Activated T-helper 1 cell treated with anti-CD3 and anti-CD28 coated beads, Interleukin-12 subunit alpha, Interleukin-12 subunit beta, Interleukin-2, Interleukin-4 antibody, amounts not matched to agents 30 ng/mL and 10 ng/mL and 1 ng/mL, durations not matched to agents 14 hours and 24 hours and 36 hours (primary cell): ENCODE measurements at places on chromosomes 1 and 21. TPM values are rescaled to one million over a fixed set of nuclear protein-coding genes. Genes with fewer than 3 reads are reported as not detected.

The PFDN2 gene
- total RNA-seq = 147 and 164 TPM in 2 replicates

The VAV3 gene
- 5.3 and 6.1 TPM in 2 replicates for total RNA-seq

The BTBD8 gene
- total RNA-seq = 0.91 and 1.0 TPM in 2 replicates

The FAM167B gene
- 0.57 and 0.61 TPM in 2 replicates for total RNA-seq

The NME7 gene
- 13.9 and 25.8 TPM in 2 replicates for total RNA-seq

The PLA2G2C gene
- total RNA-seq = 0.44 and 0.65 TPM in 2 replicates

GRCh38 chr1:168947041-168947440 lies 159.4 kb upstream of the ATP1B1 start:
- no peak overlapping the region for H3K27ac ChIP-seq
- no peaks in the 10 kb centered on the region for H3K4me1 ChIP-seq
- H3K27me3 ChIP-seq = peaks cover 12% of the 10 kb centered on the region
- H3K4me3 ChIP-seq = no peak overlapping the region

DNA sequence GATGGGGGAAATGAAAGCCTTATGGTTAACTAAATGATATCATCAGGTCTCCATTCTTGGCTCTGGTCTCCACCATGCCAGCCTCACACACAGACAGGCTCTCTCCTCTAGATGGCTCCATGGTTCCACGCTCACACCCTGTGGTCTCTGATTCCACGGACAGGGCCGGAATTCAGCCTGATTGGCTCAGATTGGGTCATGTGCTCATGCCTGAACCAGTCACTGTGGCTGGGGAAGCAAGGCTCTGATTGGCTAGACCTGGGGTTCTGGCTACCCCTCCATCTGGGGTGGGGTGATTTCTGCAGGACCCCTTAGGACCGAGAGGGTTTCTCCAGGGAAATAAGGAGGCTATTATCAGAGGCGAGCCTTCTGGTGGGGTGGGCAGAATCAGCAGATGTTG lies 277.0 kb downstream of the PTPRU start:
- H3K27ac ChIP-seq = no peak overlapping the region
- no peak overlapping the region for H3K4me3 ChIP-seq
- H3K36me3 ChIP-seq = no peaks in the 10 kb centered on the region
- H3K27me3 ChIP-seq = peaks cover 19% of the 10 kb centered on the region
- H3K4me1 ChIP-seq = no peaks in the 10 kb centered on the region
- no peak for DNase-seq

GRCh38 chr1:186735463-186735862 lies 55.2 kb upstream of the PTGS2 start:
- H3K4me1 ChIP-seq = peaks cover 21% of the 10 kb centered on the region
- no peak overlapping the region for H3K4me3 ChIP-seq

DNA sequence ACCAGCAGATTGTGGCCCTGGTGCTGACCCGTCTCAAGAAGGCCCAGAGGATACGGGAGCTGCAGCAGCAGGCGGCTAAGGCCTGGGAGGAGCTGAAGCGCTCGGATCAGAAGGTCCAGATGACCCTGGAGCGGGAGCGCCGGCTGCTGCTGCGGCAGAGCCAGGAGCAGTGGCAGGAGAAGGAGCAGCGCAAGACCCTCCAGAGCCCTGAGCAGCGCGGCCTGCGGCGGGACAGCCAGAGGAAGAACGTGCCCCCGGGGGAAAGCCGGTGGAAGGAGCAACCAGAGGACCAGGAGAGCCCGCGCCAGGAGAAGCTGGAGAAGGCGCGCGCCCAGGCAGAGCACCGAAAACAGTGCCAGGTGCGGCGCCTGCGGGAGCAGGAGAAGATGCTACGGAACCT lies 1.0 kb downstream of the CCDC185 start:
- no peak overlapping the region for H3K4me3 ChIP-seq
- peaks cover 21% of the 10 kb centered on the region for H3K27me3 ChIP-seq
- no peaks in the 10 kb centered on the region for H3K4me1 ChIP-seq

- H3K4me1 ChIP-seq = peaks cover 17% of the 10 kb centered on the region
- peaks cover 17% of the 10 kb centered on the region for H3K27me3 ChIP-seq
- H3K36me3 ChIP-seq = no peaks in the 10 kb centered on the region
- peak overlapping the region; percentile 72 for H3K4me3 ChIP-seq
- peak; percentile 69 for DNase-seq
- no peak overlapping the region for H3K27ac ChIP-seq
Observed at GRCh38 chr1:11650331-11650991, 3.8 kb downstream of the FBXO2 start.

- peak overlapping the region; percentile 76 for H3K4me3 ChIP-seq
- DNase-seq = peak; percentile 79
- H3K27me3 ChIP-seq = no peaks in the 10 kb centered on the region
- peaks cover 16% of the 10 kb centered on the region for H3K36me3 ChIP-seq
Observed at GRCh38 chr1:21294266-21294989, 4.2 kb upstream of the ECE1 start.

DNA sequence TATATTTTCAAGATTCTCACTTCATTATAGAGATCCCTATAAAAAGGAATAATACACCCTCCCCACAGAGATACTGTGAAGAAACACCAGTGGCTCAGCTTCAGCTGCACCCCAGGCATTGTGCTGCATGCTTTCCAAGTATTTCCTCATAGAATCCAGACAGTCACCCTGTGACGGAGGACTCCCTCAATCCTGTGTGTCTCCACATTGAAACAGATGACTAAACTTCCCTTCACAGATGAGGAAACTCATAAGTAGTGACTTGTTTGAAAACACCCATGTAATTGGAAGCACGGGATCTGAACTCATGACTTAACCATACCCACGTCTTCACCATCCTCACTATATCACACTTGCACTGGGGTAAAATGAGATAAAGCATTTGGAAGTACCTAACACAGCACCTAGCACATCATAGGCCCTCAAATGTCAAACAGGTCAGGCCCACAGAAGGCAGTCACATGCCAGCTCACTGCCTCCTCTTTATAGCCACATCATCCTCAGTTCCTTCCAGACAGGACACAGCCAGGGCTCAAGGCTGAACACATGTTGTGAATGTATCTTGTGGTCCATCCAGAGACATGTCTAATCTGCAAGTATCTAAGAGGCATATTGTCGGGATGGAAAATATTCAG lies 55.2 kb downstream of the GPR161 start:
- no peak overlapping the region for H3K4me3 ChIP-seq
- H3K27me3 ChIP-seq = peaks cover 3% of the 10 kb centered on the region
- no peak for DNase-seq
- H3K4me1 ChIP-seq = peaks cover 13% of the 10 kb centered on the region
- H3K27ac ChIP-seq = no peak overlapping the region

GRCh38 chr1:157113631-157114030 lies 14.0 kb upstream of the ETV3L start:
- no peaks in the 10 kb centered on the region for H3K36me3 ChIP-seq
- H3K4me1 ChIP-seq = peaks cover 16% of the 10 kb centered on the region
- H3K27me3 ChIP-seq = peaks cover 14% of the 10 kb centered on the region

DNA sequence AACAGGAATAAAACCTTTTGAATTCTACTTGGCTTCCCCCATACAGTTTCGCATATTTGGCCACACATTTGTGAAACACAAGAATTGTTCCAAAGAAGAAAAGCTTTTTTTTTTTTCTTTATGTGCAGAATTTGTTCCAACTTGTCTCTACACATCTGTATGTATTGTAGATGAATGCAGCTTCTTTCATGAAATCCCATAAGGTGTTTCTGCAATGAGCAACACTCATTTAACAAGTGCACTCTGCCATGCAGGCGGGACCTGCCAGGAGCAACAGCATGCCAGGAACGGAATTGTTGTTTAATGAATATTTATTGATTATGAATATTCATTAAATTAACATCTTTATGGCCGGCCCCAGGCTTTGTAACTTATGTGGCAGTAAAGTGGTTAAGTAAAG lies 1075.0 kb downstream of the TTLL7 start:
- no peak overlapping the region for H3K27ac ChIP-seq
- no peaks in the 10 kb centered on the region for H3K27me3 ChIP-seq
- H3K4me3 ChIP-seq = no peak overlapping the region
- H3K36me3 ChIP-seq = no peaks in the 10 kb centered on the region
- no peaks in the 10 kb centered on the region for H3K4me1 ChIP-seq

DNA sequence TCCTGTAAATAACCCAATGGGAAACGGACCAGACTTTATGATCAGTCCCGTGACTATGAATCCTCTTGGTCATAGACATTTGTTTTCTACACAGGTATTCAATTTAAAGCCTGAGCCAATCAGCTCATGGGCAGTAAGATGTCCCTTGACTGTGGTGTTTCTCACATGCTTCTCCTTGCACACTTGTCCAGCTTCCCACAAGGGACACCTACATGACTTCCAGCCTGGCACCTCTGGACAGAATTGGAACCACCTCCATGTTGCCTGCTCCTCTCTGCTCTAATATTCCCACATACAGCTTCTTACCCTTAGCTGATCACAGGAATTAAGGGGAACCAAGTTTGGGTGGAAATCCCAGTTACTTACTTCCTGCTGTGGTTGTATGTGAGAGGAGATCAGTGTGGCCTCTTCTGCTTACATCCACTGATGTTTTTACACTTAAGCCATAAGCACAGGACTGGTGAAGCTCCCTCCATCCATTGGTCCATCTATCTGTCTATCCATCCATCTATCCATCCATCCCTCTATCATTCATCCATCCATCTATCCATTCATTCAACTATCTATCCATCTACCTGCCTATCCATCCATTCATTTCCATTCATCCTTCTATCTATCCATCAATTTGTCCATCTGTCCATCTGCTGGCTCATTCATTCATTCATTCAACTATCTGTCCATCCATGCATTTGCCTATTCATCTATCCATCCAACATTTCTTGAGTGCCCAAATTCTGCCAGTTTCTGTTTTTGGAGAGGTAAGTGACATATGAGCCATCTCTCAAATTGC lies 16.4 kb downstream of the RUNX1 start:
- H3K36me3 ChIP-seq = peaks cover 49% of the 10 kb centered on the region
- no peak for DNase-seq
- peak overlapping the region; percentile 45 for H3K4me3 ChIP-seq
- H3K27me3 ChIP-seq = no peaks in the 10 kb centered on the region

DNA sequence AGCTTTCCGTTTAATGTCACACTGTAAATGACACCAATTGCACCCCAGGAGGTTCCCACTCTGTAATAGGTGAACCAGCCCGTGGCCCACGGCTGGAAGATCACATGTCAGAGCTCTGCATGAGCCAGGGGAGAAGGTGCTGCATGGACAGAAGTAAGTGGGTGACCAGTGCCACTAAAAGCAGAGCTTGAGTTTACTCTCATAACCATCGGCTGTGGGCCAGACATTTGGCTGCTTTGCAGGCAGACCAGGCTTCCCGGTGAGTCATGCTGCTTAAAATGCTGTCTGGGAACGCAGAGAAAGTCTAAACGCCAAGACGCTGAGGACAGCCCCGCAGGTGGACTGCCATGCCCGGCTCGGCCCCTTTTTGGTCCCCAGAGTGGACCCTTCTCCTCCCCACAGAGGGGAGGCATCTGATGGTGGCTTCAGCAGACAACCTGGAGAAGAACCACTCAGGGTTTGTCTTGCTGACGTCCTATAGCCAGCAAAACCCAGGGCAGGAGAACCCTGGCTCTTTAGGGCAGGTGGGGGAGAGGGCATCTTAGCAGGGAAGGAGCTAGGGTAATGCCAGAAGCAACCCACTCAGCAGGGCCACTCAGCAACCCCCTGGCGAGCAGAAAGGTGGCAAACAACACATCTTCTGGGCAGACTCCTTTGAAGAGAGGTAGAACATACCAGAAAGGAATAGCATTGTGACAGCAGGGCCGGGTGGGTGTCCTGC lies 7.3 kb downstream of the KIAA2013 start:
- DNase-seq = no peak
- H3K4me1 ChIP-seq = peaks cover 18% of the 10 kb centered on the region
- no peak overlapping the region for H3K27ac ChIP-seq
- no peak overlapping the region for H3K4me3 ChIP-seq

GRCh38 chr1:239854922-239855321 lies 236.8 kb upstream of the FMN2 start:
- no peaks in the 10 kb centered on the region for H3K27me3 ChIP-seq
- no peak overlapping the region for H3K4me3 ChIP-seq
- no peak overlapping the region for H3K27ac ChIP-seq
- no peaks in the 10 kb centered on the region for H3K36me3 ChIP-seq

- H3K36me3 ChIP-seq = peaks cover 2% of the 10 kb centered on the region
- H3K27ac ChIP-seq = peak overlapping the region; percentile 91
- H3K4me1 ChIP-seq = peaks cover 98% of the 10 kb centered on the region
- H3K27me3 ChIP-seq = peaks cover 1% of the 10 kb centered on the region
- DNase-seq = no peak
Observed at GRCh38 chr1:230105754-230106625, 39.0 kb downstream of the GALNT2 start.

- no peaks in the 10 kb centered on the region for H3K36me3 ChIP-seq
- peak overlapping the region; percentile 72 for H3K4me3 ChIP-seq
- H3K27ac ChIP-seq = peak overlapping the region; percentile 52
Observed at GRCh38 chr1:2643414-2644077, 10.7 kb upstream of the MMEL1 start.

GRCh38 chr1:151893176-151893924 lies 16.0 kb downstream of the THEM4 start:
- no peak overlapping the region for H3K27ac ChIP-seq
- peaks cover 51% of the 10 kb centered on the region for H3K4me1 ChIP-seq
- no peak for DNase-seq
- H3K27me3 ChIP-seq = no peaks in the 10 kb centered on the region
- H3K36me3 ChIP-seq = peaks cover 37% of the 10 kb centered on the region

DNA sequence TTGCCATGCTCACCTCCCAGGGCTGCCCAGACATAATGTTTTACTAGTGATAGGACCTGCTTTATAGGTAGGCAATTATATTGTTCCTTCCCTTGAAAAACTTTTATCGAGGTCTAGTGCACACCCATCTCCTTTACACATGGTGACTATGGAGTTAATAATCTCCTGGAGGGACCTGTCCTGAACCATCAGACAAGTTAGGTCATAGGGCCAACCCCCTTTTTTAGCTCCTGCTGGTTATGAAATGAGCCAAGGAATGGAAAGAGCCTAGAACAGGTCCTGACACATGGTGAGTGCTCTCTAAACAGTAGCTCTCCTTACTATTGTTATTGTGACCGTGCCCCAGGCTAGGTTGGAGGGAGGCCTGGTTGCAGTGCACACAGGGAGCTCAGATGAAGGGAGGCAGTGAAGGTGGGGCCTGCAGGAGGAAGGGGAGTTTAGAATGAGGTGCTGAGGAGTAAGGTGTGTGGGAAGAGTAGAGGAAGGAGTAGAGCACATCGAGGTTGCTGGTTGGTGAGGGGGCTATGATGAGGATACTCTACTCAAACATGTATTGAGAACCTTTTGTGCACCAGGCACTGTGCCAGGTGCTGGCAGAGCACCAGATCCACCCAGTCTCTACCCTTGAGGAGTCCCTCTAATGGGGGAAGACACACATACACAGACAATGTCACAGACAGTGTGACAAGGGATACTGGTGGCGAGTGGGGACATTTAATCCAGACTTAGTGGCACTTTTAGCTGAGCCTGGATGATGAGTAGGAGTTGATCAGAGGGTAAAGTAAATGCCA lies 14.1 kb upstream of the LMNA start:
- peaks cover 3% of the 10 kb centered on the region for H3K36me3 ChIP-seq
- H3K4me1 ChIP-seq = peaks cover 63% of the 10 kb centered on the region
- peak overlapping the region; percentile 24 for H3K27ac ChIP-seq
- no peak for DNase-seq

- DNase-seq = peak; percentile 47
- H3K4me1 ChIP-seq = peaks cover 16% of the 10 kb centered on the region
- no peak overlapping the region for H3K27ac ChIP-seq
Observed at GRCh38 chr21:38733972-38734546, 71.7 kb upstream of the ETS2 start.
